Breast epithelium (tissue), 4 donors: ENCODE measurements at places on chromosomes 4 and X. TPM values are rescaled to one million over a fixed set of nuclear protein-coding genes. Genes with fewer than 3 reads are reported as not detected.

DNA sequence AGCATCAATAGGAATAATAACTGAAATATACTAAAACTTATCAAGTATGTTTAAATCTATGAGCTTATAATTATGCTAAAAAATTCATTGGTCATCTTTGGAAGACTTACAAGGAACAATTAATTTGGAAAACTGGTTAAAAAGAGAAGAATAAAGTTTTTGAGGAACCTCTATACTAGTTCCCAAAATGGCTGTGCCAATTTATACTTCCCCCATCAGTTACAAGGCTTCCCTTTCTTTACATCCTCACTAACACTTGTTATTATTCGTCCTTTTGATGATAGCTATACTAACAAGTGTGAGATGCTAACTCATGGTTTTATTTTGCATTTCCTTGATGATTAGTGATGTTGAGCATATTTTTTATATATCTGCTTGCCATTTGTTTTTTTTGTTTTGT, 17.1 kb downstream of the OGT start:
- DNase-seq = no peak
- peaks cover 19% of the 10 kb centered on the region for H3K27me3 ChIP-seq
- H3K4me1 ChIP-seq = no peaks in the 10 kb centered on the region
- no peaks in the 10 kb centered on the region for H3K36me3 ChIP-seq

DNA sequence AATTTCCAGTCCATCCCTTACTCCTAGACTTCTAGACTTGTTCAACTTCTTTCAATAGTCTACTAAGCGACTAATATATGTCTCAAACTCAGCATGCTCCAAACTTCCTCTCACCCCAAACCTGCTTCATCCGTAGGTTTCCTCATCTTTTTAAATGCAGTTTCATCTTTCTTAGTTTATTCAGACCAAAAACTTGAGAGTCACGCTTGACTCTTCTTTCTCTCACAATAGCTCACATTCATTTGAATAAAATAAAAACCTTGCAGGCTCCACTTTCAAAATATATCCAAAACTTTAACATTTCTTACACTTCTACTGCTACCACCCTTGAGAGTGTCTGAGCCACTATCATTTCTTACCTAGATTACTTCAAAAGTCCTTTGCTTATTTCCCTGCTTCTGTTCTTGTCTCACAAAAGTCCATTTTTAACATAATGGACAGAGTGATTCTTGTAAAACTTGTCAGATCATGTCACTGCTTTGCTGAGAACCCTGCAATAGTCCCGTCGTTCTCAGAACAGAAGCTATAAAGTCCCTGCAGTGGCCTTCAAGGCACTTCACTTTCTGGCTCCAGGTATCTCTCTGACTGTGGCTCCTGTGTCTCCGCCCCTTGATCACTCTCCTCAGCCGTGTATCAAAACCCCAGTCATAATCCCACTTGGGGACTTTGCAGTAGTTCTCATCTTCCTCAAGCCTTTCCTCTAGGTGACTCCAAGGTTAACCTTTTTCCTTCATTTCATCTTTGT, 167.6 kb downstream of the ARHGAP24 start:
- H3K36me3 ChIP-seq = no peaks in the 10 kb centered on the region
- DNase-seq = no peak
- no peak overlapping the region for H3K4me3 ChIP-seq
- H3K4me1 ChIP-seq = no peaks in the 10 kb centered on the region

DNA sequence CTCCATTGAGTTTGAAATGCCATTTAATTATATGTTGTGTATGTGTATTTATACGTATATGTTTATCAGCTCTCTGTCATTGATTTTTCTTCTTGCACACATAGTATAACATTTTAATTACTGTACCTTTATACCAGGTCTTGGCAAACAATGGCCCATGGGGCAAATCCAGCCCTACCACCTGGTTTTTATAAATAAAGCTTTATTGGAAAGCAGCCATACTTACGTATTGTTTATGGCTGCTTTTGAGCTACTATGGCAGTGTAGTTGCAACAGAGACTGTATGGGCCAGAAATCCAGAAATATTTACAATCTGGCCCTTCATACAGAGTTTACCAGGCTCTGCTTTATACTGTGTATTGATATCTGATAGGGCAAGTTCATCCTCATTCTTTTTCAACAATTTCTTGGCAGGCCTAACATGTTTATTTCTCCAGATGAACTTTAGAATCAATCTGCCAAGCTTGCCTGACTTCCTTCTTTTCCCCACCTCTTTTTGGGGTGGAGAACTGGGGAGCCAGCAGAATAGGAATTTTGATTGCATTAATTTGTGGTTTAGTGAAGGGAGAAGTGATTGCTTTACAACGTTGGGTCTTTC, 15.8 kb downstream of the DCUN1D4 start:
- H3K27ac ChIP-seq = peak overlapping the region; percentile 34
- H3K4me3 ChIP-seq = no peak overlapping the region
- DNase-seq = no peak

GRCh38 chr4:48556268-48556667, 66.2 kb downstream of the ZAR1 start:
- H3K27ac ChIP-seq = no peak overlapping the region
- peaks cover 9% of the 10 kb centered on the region for H3K36me3 ChIP-seq
- no peak for DNase-seq
- H3K4me1 ChIP-seq = no peaks in the 10 kb centered on the region
- no peaks in the 10 kb centered on the region for H3K27me3 ChIP-seq

- no peaks in the 10 kb centered on the region for H3K27me3 ChIP-seq
- H3K4me1 ChIP-seq = no peaks in the 10 kb centered on the region
- no peak for DNase-seq
- H3K36me3 ChIP-seq = no peaks in the 10 kb centered on the region
- H3K4me3 ChIP-seq = peak overlapping the region; percentile 56
These were observed 39.2 kb downstream of the ARHGAP24 start for GRCh38 chr4:85514117-85514516.

DNA sequence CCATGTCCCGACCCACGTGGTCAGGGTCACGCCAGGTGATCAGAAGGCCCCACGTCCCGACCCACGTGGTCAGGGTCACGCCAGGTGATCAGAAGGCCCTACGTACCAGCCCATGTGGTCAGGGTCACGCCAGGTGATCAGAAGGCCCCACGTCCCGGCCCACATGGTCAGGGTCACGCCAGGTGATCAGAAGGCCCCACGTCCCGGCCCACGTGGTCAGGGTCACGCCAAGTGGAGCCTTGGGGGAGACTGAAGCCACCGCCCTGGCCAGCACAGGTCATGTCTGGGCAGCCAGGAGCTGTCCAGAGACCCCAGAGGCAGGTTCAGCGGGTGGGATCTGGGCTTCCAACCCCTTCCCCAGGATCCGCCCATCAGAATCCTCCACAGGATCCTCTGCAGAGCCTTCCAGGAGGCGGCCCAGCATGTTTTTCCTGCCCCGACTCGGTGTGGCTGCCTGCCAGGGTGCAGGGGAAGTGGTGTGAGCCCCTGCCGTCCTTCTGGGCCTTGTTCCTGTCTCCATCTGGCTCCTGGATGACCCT, 58.4 kb downstream of the FAM53A start:
- H3K27me3 ChIP-seq = no peaks in the 10 kb centered on the region
- H3K4me1 ChIP-seq = no peaks in the 10 kb centered on the region
- no peak overlapping the region for H3K4me3 ChIP-seq

DNA sequence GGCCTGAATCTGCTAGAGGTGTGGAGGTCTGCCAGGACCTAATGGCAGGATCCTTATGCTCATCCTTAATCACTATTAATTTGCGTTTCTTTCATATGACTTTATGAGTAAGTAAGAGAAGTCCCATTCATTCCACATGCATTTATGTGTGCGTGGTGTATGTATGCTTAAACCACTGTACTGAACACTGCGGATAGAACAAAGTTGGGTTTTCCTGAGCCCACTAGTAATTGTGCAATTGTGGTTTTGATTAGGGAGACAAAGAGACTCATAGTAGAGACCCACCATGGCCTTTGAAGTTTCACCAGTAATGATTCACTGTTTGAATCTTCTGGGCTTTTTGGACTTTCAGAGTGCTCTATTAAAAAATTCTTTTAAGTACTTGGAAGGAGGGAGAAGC, 498.5 kb upstream of the DIPK2B start:
- no peaks in the 10 kb centered on the region for H3K36me3 ChIP-seq
- peaks cover 37% of the 10 kb centered on the region for H3K27me3 ChIP-seq
- H3K27ac ChIP-seq = no peak overlapping the region
- no peaks in the 10 kb centered on the region for H3K4me1 ChIP-seq
- no peak overlapping the region for H3K4me3 ChIP-seq
- DNase-seq = no peak

DNA sequence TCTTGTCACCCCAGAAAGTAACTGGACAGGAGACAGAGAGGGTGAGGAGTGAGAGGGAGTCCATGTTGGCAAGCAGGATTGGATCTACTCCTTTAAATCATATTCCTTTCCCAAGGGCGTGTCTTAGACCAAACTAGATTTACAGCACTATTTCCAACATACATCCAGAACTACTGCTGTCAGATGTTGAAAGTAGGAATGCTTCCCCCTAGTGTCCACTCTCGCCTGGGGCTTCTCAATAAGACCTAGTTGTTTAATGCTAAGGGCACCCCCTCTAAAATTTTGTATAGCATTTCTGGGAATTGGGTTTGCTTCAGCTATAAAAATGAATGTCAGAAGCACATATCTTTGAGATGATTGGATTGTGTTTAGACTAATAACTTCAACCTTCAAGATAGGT, 13.3 kb downstream of the OFD1 start:
- H3K4me1 ChIP-seq = no peaks in the 10 kb centered on the region
- DNase-seq = no peak
- H3K27ac ChIP-seq = no peak overlapping the region
- no peaks in the 10 kb centered on the region for H3K36me3 ChIP-seq

DNA sequence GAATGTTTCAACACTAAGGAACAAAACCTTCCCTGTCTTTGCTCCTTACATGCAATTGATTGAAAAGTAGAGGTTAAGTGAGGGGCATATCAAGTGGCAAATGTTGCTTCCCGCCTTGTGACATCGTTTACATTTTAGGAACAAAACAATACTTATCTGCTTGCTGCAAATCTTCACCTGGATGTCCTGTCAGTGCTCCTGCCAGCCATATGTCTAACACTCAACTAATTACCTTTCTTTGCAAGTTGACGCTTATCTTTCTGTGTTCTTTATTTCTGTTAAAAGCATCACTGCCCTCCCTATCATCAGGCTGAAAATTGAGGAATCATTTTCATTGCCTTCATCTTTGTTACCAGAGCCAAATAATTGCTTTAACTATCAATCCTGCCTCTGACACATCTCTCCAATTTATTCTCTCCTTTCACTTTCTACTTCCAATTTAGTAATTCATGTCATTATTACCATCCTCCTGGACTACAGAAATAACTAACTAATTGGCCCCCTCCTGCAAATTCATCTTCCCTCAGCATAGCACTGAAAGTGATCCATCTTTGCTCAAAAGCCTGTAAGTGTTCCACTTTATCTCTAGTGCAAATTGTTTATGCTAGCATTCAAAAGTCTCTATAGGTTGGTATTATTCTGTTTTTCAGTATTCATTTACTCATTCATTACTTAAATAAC, 298.7 kb upstream of the ATOH1 start:
- no peaks in the 10 kb centered on the region for H3K36me3 ChIP-seq
- H3K4me3 ChIP-seq = no peak overlapping the region
- no peaks in the 10 kb centered on the region for H3K4me1 ChIP-seq
- no peaks in the 10 kb centered on the region for H3K27me3 ChIP-seq
- H3K27ac ChIP-seq = no peak overlapping the region
- no peak for DNase-seq

Gene RBMX2
- 16.2 TPM for total RNA-seq

Gene CCDC149
- total RNA-seq = 21.0 TPM

Gene NBDY
- 15.7 TPM for total RNA-seq

Gene UGT2B7
- total RNA-seq = not detected
